ENCODE measurements at places on chromosomes 3 and 15.

DNA sequence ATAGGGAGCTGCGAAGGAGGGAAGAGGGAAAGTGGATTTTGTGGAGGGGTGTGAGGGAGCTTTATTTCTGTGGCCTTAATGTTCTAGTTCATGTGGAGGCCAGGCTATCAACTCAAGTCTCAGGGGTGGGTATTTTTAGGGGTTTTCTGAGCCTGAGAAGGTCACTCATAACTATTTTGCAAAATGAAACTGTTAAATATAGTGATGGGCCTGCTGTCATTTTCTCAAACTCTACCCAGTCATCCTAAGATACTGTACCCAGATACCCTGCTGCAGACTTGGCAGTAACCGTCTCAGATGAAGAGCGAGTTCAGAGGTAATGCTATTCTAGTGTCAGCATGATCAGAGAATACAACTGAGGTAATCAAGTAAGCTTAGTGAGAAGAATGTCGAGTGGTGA, 545.0 kb upstream of the TBL1XR1 start:
- DNase-seq, result no peak

DNA sequence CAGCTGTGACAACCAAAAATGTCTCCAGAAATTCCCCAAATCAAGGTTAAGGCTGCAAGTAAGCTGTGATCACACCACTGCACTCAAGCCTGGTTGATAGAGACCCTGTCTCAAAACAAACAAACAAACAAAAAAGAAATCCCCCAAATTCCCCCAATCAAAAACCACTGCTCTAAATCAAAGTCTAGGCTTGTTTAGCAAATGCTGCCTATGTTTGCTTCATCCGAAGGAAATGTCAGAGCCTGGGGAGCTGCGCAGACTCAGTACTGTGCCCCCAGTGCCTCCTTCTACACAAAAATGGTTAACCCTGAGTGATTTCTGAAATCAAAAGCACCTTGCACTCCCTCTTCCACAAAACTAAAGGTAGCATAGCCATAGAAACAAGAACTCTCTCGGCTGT, 13.4 kb downstream of the IL17RD start:
- no peak for DNase-seq

- no peak for DNase-seq
Measured at GRCh38 chr3:48563382-48563918, at the start of gene UCN2. Gene UCN2, minus strand, starts transcription at chr3:48563781. Its CDS starts 657 bp downstream, at chr3:48563124.

- DNase-seq, result no peak
Measured at GRCh38 chr3:125675791-125676190, 80.5 kb upstream of the OSBPL11 start.

Measured in activated T-cell treated with anti-CD3 and anti-CD28 coated beads, Interleukin-2, amount 50 U/mL, for 48 hours (primary cell).